ENCODE measurements at places on chromosomes 1 and 21. TPM values are rescaled to one million over a fixed set of nuclear protein-coding genes. Genes with fewer than 3 reads are reported as not detected.

The IL24 gene
- not detected for total RNA-seq

The LRRC3 gene
- 5.7 TPM for total RNA-seq

The CREB3L4 gene
- 6.4 TPM for total RNA-seq

The BRINP2 gene
- 17.0 TPM for total RNA-seq

The PDE4DIP gene
- 274 TPM for total RNA-seq

The ZFP69 gene
- 12.5 TPM for total RNA-seq

Measured in temporal lobe (tissue), 4 donors.